NCI-H524 (cell line): ENCODE measurements at places on chromosomes 6 and 20.

GRCh38 chr6:145025488-145025887, 709.8 kb downstream of the EPM2A start:
- DNase-seq: no peak

GRCh38 chr6:25175196-25175595, 104.0 kb upstream of the CARMIL1 start:
- DNase-seq: no peak

GRCh38 chr6:72972579-72972978, 252.7 kb downstream of the KHDC1L start:
- DNase-seq: no peak

DNA sequence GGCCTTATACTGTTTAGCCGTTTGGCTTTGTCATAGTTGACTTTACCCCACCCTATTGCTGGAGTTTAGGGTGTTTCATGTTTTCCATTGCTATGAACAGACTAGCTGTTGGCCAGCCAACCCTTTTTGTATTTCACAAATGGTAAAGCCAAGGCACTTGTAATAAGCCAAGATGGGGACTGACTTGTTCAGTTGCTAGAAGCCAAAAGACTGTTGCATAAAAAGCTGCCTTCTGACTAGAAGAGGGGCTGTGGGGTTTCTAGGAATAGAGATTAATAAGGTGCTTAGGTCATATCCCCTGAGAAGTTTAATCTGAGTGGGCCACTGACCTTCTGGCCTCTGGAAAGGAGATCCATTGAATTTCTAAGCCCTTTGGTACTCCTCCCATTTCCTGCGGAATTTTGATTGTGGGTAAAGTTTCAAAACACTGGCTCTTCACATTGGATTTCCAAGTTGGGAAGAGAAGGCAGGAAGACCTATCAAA, 211.1 kb downstream of the PLCB4 start:
- no peak for DNase-seq

DNA sequence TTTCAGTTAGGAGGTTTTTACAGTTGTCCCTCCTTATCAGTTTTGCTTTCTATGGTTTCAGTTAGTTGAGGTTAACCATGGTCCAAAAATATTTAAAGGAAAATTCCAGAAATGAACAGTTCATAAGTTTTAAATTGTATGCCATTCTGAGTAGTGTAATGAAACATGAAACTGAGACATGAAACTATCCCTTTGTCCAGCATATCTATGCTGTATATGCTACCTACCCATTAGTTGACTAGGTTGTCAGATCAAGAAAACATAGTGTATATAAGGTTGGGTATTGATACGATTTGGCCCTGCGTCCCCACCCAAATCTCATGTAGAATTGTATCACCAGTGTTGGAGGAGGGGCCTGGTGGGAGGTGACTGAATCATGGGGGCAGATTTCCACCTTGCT, 39.1 kb downstream of the VGLL2 start:
- no peak for DNase-seq

GRCh38 chr6:17289630-17290061, 8.5 kb downstream of the RBM24 start:
- peak; percentile 17 for DNase-seq

- no peak for DNase-seq
Measured at GRCh38 chr20:36606158-36607066, 833 bp downstream of the RAB5IF start.

DNA sequence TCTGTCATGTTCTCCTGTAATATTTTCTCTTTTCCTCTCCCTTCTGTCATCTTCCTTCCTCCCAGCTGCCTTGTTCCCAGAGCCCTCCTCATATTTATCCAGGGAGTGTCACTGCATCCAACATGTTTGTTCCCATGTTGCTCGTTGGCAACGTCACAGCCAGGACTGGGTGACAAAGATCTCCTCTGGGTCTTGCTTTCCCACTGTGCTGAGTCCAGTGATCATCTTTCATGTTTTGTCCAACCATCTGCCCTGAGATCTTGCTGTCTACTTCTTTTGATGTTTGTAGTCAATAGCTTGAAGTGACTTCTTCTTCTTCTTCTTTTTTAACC, 26.6 kb downstream of the FARS2 start:
- DNase-seq: no peak

GRCh38 chr20:62214067-62214466, 6.0 kb downstream of the HRH3 start:
- DNase-seq: no peak

DNA sequence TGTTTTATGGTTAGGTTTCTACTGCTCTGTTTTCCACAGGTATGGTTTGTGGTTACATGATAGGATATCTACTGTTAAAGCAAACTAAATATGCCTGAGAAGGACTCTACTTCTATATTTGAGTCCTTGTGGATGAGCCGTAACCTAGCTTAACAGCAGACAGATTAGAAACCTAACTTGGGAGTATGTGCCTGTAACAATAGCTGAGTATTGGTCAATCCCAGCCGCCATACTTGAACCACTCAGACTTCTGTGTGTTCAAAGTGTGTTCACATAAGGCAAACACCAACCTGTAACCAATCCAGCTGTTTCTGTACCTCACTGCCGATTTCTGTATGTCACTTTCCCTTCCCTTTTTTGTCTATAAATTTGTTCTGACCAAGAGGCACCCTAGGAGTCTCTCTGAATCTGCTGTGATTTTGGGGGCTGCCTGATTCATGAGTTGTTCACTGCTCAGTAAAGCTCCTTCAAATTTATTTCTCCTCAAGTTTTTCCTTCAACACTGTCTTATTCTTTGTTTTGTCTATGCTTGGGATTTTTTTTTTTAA, 37.1 kb downstream of the PHF3 start:
- DNase-seq: no peak

- DNase-seq: no peak
Measured at GRCh38 chr6:15892369-15892768, 229.5 kb upstream of the DTNBP1 start.

DNA sequence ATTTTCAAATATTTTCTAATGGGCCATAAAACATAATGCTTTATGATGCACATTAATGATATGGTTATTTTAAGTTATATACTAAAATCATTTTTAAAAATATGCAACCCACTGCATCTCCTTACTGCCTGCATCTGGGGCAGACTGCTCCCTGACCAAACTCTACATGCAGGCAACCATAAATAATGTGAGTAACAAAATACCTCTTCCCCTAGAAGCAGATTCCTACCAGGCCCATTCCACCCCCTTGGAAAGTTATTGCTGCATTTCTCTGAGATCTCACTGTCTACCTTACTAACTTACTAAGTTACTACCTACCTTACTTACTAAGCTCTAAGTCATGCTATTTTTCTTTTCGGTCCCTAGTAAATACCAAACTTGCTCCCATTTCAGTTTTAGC, 71.8 kb downstream of the ATG5 start:
- no peak for DNase-seq

DNA sequence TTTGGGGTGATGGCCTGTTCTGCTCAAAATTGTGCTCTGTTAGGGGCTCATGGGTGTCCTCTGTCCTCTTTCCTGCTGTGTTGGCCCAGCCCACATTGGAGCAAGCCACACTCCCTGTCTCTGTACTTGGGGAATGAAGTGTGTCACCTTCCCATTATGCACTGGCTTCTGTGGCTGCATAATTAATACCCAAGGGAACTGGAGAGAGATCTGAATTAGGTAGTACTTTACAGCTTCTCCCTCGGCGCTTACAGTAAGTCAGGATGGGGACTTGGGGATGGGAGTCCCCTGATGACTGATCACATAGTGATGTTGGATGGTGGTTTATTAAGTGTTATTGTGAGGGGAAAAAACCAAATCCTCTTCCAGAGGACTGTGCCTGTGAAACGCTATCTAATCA, 116.6 kb downstream of the FOXO3 start:
- peak; percentile 53 for DNase-seq

- DNase-seq: no peak
Measured at GRCh38 chr6:116047173-116047933, 13.3 kb downstream of the FRK start.

- no peak for DNase-seq
Measured at GRCh38 chr6:158086504-158087223, 81.4 kb downstream of the SERAC1 start.

DNA sequence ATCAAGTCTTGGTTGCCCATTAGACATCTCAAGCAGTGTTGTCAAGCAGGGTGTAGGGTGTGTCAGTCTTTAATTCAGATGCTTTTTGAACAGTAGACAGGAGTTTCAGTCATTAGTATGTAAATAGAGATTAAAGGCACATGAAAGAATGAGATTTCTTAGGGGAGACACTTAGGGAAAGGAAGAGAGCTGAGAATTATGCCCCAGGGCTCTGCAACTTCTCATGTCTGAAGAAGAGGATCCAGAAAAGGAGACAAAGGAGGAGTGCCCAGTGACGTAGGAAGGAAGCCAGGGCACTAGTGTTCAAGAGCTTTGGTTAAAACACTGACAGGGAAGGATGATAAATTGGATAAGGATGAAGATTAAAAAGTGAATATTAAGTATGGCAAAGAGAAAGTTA, 569.7 kb downstream of the NKAIN2 start:
- no peak for DNase-seq

DNA sequence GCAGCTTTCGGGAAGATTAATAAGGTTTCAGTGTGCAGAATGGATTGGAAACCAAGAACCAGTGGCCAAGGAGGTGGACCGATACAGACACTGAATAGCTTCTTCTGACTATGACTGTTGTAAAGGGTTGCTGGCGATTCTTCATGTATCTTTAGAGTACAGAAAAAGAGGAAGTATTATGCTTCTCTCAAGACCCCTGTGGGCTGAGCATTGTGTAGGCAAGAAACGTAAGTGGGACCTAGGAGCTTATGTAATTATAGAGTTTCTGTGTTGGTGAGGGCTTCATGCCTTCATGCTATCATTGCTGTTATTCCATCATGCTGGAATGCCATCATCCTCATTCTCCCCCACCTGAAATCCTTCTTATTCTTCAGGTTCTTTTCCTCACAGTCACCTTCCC, 105.4 kb upstream of the AKIRIN2 start:
- no peak for DNase-seq

GRCh38 chr20:5719861-5720403, 30.3 kb upstream of the SHLD1 start:
- DNase-seq: no peak

DNA sequence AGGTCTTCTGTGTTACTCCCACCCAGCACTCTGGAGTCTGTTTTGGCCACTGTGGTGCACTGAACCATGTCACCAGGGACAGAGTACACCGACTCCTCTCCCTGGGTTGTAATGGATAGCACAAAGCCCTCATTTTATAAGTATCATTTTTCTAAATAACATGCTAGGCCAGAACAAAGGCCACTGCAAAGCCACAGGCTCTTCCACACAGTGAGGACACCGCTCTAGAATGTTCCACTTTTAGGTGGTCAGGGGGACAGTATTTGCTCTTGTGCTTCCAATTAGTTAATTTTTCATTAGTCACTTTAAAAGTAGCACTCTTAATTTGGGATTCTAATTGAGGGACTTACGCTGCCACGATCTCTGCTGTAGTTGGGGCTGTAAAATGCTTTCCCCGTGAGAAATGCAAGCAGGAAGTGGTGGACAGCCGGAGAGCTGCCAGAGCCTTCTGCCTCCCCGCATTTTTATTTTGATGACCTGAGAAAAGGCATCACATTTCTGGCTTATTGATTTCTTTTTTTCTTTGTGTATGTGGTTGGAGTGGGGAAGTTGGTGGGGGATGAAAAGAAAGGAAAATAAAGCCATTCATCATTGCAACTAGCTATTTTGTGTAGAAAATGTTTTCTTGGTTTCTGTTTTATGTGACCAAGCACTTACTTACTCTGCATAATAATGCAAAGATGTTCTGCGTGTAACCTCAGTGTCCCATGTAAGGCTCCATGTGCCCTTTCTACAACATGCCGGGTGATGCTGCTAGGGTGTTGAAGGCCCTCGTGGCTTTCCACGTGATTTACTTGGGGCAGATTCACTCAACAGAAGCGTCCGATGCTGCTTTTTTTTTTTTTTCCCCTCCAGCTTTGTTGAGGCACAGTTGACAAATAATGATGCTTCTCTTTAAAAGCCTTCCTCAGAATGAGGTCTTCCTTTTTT, 195.9 kb downstream of the SASH1 start:
- DNase-seq: no peak

DNA sequence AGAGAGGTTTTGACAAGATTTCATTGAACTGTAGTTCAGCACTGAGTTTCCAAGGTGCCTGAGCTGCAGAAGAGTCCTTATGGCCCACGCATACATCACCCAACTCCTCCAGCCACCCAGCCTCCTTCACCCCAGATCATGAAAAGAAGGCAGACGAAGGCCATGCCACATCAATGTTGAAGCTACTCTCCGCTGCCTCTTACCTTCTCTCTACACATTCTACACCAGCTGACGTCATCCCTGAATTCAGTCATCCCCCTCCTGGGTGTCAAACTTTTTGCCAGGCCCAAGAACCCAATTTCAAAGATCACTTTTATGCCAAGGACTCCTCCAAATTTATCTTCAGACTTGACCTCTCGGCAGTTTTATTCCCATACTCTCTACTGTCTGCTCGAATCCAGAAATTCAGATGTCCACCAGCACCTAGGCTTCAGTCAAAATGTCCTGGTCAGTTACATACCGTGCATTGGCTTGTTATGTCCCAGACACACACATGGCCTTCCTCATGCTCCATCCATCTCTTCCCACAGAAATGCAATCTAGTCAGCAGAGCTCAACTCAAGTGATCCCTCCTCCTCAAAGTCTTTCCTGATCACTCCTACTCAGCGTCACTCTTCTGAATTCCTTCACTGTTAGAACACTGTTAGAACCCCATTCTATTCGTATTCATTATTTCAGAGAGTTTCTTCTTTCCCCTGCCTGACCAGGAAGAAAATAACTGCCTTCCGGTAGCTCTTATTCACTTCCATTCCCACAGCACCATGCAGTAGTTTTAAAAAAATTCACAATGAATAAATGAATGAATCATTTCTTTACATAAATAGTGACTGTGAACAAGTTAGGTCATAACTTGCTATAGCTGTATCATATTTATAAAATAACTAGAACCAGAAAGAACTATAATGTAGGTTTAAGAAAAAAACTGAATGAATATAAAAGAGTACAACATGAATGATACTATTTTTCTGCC, 11.5 kb downstream of the ATXN1 start:
- DNase-seq: no peak

- no peak for DNase-seq
Measured at GRCh38 chr20:41147767-41148191, 10.4 kb downstream of the PLCG1 start.

DNA sequence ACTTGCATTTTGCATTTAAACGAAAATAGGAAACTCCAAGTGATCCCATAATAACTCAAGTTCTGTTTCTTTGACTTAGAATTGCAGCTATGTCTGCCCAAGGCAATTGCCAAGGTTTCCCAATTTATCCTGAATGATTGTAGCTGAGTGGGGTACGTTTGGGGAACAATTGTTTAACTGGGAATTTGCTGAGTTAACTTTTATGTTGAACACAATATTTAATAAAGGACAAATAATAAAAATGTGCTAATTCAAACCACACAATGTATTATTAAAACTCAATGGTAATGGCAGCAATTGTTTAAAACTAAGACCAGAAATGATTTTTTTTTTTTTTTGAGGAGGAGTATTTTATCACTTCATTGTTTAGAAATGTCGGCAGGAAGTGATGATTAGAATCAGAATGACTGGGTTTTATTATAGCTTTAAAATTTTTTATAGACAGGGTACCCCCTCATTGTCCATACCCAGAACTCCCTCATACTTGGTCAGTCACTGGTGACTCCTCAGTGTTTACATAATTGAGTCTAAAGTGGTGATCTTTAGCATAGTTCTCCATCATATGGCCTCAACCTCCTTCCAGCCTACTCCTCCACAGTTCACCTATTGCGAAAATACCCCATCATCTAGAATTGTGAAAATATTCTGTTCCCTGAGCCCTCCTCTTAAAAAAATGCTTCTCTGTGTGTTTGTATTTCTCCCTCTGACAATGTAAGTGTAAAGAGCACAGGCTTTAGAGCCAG, 389.2 kb upstream of the CITED2 start:
- no peak for DNase-seq

- DNase-seq: no peak
Measured at GRCh38 chr6:145673504-145673903, 61.8 kb downstream of the EPM2A start.
